SJCRH30 (cell line): ENCODE measurements at places on chromosomes 11 and 22. TPM values are rescaled to one million over a fixed set of nuclear protein-coding genes. Genes with fewer than 3 reads are reported as not detected.

DNA sequence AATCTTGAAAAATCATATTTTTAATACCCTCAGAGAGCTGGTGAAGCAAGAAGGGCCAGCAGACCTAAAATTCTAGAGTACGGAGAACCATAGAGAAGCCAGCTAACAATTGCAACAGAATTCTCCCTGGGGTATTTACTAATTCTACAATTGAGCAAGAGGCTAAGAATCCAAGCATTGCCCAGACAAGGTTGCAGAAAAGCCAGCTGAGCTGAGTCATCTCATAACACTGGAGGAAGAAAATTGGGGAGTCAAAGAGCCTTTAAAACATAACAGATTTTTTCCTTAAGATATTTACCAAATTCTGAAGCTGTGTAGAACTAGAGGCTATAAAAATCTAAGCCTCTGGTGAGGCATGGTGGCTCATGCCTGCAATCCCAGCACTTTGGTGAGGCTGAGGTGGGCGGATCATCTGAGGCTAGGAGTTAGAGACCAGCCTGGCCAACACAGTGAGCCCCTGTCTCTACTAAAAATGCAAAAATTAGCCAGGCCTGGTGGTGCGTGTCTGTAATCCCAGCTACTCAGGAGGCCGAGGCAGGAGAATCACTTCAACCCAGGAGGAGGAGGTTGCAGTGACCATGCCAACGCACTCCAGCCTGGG lies 13.6 kb upstream of the TMEM216 start:
- no peak for DNase-seq

DNA sequence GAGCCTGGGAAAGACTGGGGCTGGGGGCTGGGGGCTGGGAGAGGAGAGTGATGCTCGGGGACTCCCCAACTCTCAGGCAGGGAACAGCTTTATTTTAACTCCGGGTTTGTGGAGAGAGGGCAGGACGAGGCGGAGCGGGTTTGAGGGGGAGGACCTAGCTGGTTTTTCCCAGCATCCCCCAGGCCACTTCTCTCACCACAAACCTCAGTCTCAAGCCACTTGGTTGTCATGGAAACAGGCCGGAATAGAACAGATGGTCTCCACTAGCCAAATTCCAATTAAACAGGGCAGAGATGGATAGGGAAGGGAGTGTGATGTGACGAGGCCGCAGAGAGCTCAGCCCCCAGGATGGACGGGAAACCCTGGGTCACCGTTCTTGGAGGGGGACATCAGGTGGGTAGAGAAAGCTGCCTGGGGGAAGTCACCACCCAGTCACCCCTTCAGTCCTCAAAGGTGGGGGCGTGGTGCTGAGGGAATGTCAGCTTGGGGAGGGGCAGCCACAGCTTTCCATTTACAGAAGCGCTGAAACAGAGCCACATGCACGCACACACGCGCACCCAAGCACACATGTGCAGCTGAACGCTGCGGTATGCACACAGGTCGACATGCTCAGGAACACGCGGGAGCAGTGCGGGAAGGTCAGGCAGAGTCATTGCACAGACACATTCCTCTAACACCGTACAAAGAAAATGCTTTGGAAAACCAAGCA lies 19.2 kb downstream of the NECTIN1 start:
- DNase-seq: peak; percentile 88

The BDNF gene
- total RNA-seq: 0.20 and 0.42 TPM in 2 replicates

GRCh38 chr11:76830639-76831327 lies 29.9 kb upstream of the ACER3 start:
- DNase-seq: peak; percentile 47

DNA sequence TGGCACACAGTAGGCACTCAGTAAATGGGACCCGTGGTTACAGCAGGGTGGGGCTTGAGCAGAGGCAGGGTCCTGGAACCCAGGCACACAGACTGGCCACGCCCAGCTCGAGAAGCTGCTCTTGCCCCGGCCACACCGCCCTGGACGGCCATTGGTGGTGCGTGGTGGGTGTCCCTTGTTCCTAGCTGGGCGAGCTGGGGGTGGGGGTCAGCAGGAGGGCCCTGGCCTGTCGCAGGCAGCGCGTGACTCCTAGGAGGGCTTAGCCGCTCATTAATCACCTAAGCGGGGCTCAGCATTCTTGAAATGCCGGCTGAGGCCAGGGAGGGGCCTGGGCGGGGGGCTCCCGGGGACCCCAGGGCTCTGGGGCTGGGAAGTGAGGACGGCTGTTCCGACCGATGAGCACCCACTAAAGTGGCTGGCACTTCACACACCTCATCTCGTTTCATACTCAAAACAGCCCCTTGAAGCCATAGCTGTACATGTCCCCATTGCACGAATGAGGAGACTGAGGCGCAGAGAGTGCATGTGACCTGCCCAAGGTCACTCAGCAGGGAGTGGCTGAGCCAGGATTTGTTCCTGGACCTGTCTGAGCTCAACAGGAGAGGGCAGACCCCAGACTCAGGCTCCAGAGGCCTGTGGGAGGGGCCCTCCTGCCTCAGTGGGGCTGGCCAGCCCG lies 11.6 kb downstream of the MYRF start:
- DNase-seq: no peak

DNA sequence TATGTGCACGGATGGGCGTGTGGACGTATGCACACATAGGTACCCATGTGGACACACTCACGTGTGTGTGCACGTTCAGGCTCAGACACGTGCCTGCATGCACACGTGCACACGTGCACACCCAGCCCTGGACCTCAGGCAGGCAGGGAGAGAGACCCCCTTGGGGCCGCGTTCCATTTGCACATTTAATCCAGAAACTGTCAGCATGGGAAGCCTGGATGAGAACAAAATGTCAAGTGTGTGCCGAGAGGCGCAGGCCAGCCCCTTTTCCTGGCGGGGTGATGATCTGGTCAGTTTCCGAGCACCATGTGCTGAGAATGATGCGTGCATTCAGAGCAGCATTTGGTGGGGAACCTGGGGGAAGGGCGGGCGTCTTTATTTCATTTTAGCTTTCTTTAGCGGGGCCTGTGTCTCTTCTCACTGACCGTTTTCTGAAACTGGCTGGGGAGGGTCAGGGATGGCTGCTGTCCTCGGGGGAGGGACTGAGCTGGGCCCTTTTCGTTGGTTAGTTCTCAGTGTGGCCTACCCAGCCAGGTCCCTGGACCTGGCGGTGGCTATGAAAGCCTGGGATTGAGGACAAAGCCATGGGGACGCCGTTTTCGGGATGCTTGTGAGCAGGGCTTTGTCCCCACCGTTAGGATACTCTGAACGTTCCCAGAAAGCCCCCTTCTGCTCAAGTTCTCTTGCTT lies 96.3 kb downstream of the KCNQ1 start:
- no peak for DNase-seq
